ENCODE measurements at places on chromosomes 12 and 14.

GRCh38 chr12:18897823-18898222 lies 159.9 kb downstream of the CAPZA3 start:
- DNase-seq, result no peak

- no peak for DNase-seq
Observed at GRCh38 chr12:116700066-116700465, 37.8 kb downstream of the SPRING1 start.

GRCh38 chr12:7129872-7130691 lies at the start of gene CLSTN3:
CLSTN3 (plus strand) TSS chr12:7130371; CDS start chr12:7130649, 278 bp downstream.
- DNase-seq, result peak; percentile 92

DNA sequence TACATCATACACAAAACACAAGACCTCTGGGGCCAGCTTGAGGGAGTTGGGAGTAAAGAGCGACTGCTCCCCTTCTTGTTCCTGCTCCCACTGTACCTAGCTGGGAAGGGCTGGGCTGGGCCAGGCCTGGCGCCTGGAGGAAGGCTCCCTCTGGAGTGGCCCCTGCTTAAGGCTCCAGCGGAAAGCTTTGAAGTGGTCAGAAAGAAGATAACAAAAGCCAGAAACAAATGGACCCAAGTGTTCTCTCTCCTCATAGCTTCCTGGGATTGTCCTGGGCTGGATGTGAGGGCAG lies 25.3 kb downstream of the PRPF40B start:
- DNase-seq, result no peak

DNA sequence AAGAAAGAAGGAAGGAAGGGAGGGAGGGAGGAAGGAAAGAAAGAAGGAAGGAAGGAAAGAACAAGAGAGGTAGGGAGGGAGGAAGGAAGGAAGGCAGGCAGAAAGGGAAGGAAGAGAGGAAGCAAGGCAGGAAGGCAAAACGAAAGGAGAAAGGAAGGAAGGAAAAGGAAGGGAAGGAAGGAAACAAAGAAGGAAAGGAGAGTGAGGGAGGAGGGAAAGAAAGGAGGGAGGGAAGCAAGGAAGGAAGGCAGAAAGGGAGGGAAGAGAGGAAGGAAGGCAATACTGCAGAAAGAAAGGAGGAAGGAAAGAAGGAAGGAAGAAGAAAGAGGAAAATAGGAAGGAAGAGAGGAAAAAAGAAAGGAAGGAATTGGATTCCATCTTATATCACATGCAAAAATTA lies 1303.1 kb upstream of the TMEM132C start:
- DNase-seq, result no peak

- no peak for DNase-seq
Observed at GRCh38 chr12:118520214-118521035, 144.1 kb downstream of the SUDS3 start.

DNA sequence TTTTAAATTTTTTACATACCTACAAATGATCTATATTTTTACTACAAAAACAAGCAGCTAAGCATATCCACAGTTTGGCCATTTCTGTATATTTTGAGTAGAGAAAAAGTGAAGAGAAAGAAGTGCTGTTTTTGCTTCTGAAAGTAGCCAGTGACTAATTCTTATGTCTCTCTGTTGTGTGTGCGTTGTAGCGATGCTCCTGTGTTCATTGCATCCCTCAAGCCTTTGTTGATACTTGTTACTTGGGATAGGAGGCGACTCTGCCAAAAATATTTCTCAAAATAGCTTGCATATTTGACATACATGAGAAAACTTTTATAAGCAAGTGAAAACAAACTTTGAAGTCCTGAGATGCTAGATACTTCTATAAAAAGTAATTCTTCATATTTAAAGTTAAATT lies 714.1 kb downstream of the FSCB start:
- DNase-seq, result no peak

GRCh38 chr12:125533434-125534029 lies 468.3 kb downstream of the AACS start:
- DNase-seq, result peak; percentile 76

GRCh38 chr12:76720068-76720467 lies 43.8 kb upstream of the ZDHHC17 start:
- DNase-seq, result no peak

- DNase-seq, result no peak
Observed at GRCh38 chr14:22472466-22472865, 116.6 kb downstream of the DAD1 start.

- peak; percentile 78 for DNase-seq
Observed at GRCh38 chr14:49893309-49894213, 679 bp downstream of the ARF6 start.

- no peak for DNase-seq
Observed at GRCh38 chr12:102009796-102010195, 52.0 kb downstream of the WASHC3 start.

- no peak for DNase-seq
Observed at GRCh38 chr12:58893495-58893894, 26.8 kb downstream of the LRIG3 start.

GRCh38 chr12:6171409-6172015 lies 28.7 kb upstream of the CD9 start:
- DNase-seq, result no peak

DNA sequence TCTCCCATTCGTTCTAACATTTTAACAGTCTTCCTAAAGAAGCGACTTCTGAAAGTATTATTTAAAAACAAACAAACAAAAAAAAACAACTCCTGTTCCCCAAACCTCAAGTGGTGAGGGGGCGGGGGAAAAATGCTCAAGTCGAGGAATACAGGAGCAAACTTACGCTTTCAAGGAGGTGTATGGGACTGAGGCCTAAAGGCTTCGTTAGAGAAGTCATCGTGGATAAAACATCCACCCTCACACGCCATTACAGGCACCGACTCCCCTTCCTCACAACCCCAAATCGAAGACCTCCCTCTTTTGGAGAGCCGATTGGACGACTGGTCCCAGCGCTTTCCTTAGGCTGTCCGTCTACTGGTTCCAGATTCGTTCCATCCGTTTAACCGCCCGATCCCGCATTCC lies 693 bp downstream of the CBX5 start:
- DNase-seq, result no peak

DNA sequence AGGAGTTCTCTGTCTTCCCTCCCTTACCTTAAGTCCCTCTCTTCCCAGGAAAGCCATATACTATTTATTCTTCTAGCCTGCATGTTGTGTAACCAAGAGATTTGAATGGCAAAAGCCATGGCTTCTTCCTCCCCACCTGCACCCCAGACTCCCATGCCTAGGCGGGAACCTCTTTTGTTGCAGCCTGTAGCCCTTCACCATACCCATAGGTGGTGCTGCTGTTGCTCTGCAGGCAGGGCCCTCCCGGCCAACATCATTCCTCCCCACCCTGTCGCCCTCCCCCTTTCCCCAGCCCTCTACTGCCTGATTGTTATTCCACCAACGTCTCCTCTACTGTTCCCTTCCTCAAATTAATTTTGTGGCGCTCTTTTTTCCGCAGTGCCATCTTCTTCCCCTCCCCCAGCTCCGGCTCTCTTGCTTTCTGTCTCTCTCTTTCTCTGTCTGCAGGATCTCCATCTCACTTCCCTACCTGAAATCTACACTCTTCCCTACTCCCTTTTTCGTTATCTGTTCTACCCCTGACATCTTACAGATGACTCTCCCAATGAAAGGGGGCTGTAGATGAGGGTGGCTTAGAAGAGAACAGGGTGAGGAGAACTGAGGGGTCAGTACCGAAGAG lies 13.8 kb downstream of the NGDN start:
- DNase-seq, result peak; percentile 30

- no peak for DNase-seq
Observed at GRCh38 chr12:16323010-16323409, 24.4 kb upstream of the MGST1 start.

DNA sequence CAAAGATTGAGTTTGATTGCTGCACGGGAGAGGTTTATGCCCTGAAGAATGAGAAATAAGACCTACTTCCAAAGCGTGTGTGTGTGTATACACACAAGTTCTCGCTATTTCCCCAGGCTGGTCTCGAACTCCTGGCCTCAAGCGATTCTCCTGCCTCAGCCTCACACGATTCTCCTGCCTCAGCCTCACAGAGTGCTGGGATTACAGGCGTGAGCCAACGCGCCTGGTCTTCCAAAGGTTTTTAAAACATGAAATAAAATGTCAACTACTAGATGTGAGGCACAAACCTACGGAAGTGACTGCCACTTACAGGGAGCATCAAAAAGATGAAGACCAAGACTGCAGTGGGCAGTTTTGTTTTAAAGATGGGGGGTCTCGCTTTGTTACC lies 622 bp upstream of the WASHC3 start:
- DNase-seq, result no peak

Data from hepatocyte (in vitro differentiated cells).